Breast epithelium (tissue), 4 donors: ENCODE measurements at places on chromosomes 5 and 9. TPM values are rescaled to one million over a fixed set of nuclear protein-coding genes. Genes with fewer than 3 reads are reported as not detected.

GRCh38 chr9:108278341-108278740, 577.4 kb downstream of the ACTL7B start:
- H3K4me3 ChIP-seq, result no peak overlapping the region
- no peak overlapping the region for H3K27ac ChIP-seq
- no peaks in the 10 kb centered on the region for H3K4me1 ChIP-seq

DNA sequence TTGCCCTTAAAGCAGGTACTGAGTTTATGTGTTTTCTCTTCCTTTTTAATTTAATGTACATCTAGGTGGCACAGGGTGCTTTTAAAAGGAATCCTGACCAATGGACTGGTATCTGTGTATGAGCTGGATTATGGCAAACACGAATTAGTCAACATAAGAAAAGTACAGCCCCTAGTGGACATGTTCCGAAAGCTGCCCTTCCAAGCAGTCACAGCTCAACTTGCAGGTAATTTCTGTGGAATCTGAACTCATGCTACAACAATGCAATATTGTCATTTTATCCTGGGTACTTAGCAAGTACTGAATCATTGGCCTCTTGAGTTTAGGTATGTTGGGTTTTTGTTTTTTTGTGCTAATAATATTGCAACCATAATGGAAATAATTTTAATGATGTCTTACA, 14.4 kb upstream of the TMOD1 start:
- no peak overlapping the region for H3K4me3 ChIP-seq
- no peaks in the 10 kb centered on the region for H3K36me3 ChIP-seq
- no peak overlapping the region for H3K27ac ChIP-seq
- no peak for DNase-seq

Gene POU5F2
- 10.4 TPM for total RNA-seq

Gene FOXD4L4
- 0.29 TPM for total RNA-seq

- no peaks in the 10 kb centered on the region for H3K27me3 ChIP-seq
- H3K36me3 ChIP-seq, result no peaks in the 10 kb centered on the region
- no peaks in the 10 kb centered on the region for H3K4me1 ChIP-seq
- no peak for DNase-seq
Observed at GRCh38 chr9:34262971-34263370, 66.1 kb downstream of the KIF24 start.

DNA sequence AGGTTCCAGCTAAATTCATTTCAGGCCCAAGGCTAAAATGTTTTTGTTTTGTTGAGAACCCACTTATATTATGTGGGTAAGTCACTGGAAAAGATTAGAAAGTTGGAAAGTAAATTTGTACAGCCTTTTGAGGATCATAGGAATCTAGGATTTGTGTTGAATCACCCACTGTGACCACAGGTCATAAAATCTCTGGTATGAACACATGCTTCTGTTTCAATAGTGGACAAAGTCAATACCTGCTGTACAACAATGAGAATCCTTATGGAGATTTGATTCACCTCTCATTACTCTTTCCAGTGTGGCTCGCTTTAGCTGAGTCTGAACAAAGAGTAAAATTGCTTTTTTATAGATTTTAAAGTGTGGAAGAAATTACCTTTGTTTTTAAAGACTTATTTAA, 369.5 kb downstream of the TMEM167A start:
- no peak for DNase-seq
- H3K27me3 ChIP-seq, result no peaks in the 10 kb centered on the region
- H3K36me3 ChIP-seq, result no peaks in the 10 kb centered on the region
- H3K4me1 ChIP-seq, result no peaks in the 10 kb centered on the region
- H3K27ac ChIP-seq, result no peak overlapping the region
- H3K4me3 ChIP-seq, result no peak overlapping the region

Gene CNTFR
- total RNA-seq, result 15.4 TPM

DNA sequence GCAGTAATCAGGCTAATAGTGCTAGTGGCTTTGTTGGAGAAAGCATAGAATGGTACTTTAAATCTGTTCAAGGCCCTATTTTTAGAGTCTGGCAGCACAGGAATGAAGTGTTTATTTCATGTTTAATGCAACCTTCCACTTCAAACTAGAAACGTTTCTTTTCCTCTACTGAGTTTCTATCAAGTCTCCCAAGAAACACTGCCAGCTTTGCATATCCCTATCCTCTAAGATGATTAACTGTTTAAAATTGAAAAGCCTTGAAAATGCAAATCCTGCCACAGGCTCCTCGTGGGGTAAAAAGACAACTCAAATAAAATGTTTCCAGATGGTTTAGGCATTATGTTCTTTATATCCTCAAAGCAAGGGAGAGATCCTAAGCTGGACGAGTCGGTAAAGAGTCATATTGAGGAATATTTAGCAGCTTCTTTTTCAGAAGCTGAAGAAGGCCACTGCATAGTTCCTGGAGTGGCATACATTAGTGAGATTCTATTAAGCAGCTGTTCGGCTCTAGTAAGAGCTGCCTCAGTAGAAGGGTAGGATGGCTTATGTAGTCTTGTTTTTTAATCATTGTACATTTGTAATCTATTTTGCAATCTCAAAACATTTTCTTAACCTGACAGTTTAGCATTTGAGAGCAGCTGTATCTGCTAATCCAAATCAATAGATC, 251.2 kb downstream of the CHSY3 start:
- H3K36me3 ChIP-seq, result no peaks in the 10 kb centered on the region
- no peak overlapping the region for H3K4me3 ChIP-seq
- H3K27ac ChIP-seq, result no peak overlapping the region
- no peaks in the 10 kb centered on the region for H3K4me1 ChIP-seq

DNA sequence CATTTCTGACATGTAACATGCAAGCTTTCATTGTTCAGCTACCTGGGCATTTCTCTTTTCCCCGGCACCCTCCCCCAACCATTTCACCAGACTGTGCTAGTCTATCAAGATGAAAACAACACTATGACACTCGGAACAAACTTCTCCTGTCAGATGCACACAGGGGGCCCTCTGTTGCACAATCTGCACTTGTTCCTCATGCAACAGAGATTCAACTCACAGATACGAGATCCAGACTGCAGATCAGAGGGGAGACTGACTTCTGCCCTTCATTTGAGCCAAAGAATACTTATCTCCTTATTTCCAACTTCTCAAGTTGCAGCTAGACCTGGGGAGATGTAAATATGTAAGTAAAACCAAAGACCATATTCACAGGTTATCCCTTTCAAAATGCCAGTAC, 15.7 kb upstream of the FST start:
- DNase-seq, result no peak
- H3K27ac ChIP-seq, result no peak overlapping the region
- H3K36me3 ChIP-seq, result no peaks in the 10 kb centered on the region
- no peak overlapping the region for H3K4me3 ChIP-seq
- H3K4me1 ChIP-seq, result no peaks in the 10 kb centered on the region

DNA sequence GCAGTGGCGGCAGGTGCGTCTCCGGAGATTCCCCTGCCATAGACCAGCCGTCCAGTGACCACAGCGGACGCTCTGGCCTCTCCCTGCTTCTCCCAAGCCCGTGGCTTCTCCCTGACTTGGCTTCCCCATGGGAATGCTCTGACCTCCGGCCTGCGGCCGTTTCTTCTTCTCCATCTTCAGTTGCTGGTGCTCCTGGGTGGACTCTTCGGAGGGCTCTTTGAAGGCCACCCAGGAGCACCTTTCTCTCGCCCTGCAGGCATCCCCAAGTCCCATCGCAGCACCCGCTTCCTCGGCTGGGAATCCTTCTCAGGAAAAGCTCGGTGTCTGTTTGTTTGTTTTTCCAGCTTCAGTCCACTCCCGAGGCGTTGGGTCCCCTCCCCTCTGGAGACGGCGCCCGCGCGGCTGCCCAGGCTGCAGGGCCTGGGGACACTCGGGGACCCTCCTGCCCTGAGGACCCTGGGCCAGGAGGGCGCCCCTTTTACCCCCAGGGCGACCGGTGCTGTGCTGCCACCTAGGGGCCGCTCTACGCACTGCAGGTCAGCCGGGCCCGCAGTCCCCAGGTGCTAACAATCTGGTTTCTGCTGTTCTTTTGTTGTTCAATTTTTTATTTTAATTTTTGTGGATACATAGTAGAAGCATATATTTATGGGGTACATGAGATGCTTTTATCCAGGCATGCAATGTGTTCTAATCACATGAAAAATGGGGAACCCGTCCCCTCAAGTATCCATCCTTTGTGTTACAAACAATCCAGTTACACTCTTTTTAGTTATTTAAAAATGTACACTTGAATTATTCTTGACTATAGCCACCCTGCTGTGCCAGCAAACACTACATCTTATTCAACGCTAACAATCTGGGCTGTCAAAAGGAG, 197.9 kb upstream of the ADAMTS16 start:
- no peak overlapping the region for H3K4me3 ChIP-seq
- DNase-seq, result no peak
- H3K27ac ChIP-seq, result no peak overlapping the region
- H3K4me1 ChIP-seq, result no peaks in the 10 kb centered on the region
- no peaks in the 10 kb centered on the region for H3K27me3 ChIP-seq

Gene PSIP1
- 39.0 TPM for total RNA-seq

Gene AHRR
- total RNA-seq, result not detected

GRCh38 chr9:69946800-69947437, 96.7 kb upstream of the MAMDC2 start:
- DNase-seq, result no peak
- no peak overlapping the region for H3K4me3 ChIP-seq
- H3K27me3 ChIP-seq, result no peaks in the 10 kb centered on the region

Gene EPB41L4A
- 22.0 TPM for total RNA-seq

DNA sequence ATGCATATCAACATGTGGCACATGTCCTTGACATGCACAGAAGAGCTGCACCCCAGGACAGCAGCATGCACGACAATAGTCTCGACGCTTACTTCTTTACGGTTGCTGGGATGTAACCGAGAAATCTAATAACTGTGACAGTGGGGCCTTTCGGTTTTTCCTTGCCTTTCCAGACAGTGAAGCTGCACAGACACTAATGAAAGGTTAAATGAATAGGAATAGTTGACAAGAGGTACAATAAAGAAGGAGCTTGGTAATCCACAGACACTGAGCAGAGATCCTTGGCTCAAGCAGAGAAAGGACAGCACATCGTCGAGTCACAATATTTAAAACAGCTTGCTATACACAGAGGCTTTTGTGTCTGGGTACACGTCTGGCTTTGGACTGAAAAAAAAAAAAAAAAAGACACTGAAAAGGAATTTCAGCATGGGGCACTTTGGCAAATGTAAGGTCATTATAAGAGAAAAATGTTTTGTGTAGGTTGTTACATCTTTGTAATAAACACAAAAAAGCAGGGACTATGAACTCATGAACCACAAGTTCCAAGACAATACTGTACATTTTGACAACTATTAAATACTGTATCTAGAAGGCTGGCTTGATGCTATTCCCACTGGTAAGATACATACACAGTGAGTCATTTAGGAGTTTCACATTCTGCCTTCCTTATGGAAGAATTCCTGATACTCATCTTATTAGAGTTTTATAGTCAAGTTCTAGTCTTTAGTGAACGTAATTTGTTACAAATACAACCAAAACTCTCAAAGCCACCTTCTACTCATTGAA, 5.6 kb downstream of the BNC2 start:
- H3K36me3 ChIP-seq, result no peaks in the 10 kb centered on the region
- no peaks in the 10 kb centered on the region for H3K4me1 ChIP-seq
- H3K4me3 ChIP-seq, result no peak overlapping the region
- H3K27me3 ChIP-seq, result no peaks in the 10 kb centered on the region
- no peak overlapping the region for H3K27ac ChIP-seq

Gene CDKN2A
- total RNA-seq, result 19.3 TPM
